Osteocyte (in vitro differentiated cells): ENCODE measurements at places on chromosomes 4 and X.

GRCh38 chr4:116530048-116530447 is 555.3 kb downstream of the TRAM1L1 start:
- DNase-seq = no peak

DNA sequence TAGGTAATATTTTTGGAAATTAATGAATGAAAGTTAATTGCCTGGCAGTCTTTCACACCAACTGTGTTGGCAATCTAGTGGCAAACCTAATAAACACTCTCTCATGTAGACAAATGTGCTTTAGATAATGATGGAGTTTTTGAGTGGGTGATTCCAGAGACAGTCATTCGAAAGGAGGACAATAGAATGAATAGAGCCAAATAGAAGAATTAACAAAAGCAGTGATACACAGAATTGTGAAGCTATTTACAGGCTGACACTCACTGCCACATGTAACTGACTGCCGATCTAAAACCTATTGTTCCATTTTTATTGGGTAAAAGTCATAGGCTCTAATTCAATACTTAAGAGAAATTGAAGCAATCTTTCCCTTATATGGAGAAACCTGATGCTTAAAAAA is 338.5 kb downstream of the PCDH7 start:
- no peak for DNase-seq

GRCh38 chrX:38923451-38923969 is 122.3 kb downstream of the MID1IP1 start:
- no peak for DNase-seq

DNA sequence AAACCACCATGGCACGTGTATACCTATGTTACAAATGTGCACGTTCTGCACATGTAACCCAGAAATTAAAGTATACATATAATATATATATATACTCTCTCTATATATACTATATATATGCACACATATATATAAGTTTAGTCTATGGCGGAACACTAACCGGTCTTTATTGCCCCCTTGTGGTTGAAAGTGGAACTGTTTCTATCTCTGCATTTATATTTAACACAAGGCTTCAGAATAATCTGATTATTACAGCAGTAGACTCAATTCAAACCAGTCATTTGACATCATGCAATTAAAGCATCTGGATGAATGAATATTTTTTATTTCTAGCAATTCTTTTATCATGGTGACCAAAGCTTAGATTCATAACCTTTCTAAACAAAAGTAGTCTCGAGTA is 14.6 kb downstream of the RAB9B start:
- DNase-seq = no peak

- no peak for DNase-seq
Observed at GRCh38 chrX:56233682-56234081, 1.5 kb downstream of the KLF8 start.

- DNase-seq = peak; percentile 73
Observed at GRCh38 chrX:70043685-70044084, 6.1 kb downstream of the AWAT2 start.

DNA sequence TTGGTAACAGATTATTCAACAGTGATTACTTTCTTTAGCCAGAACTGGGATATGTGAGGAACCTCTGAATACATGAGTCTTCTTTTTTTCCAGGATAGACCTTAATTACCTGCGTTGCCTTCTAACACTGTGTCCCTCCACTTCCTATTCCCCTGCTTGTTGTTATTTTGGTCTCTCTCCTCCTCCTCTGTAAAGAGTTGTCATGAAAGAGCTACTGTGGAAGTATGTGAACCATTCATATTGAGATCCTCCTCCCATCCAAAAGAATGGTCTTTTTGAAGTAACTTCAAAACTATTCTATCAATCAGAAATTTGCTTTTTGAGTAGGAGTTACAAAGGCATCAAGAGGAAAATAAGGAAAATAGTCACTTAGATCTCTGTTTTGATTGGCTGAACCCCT is 420.0 kb upstream of the TENM3 start:
- DNase-seq = no peak

GRCh38 chrX:120453985-120454384 is 15.1 kb downstream of the LAMP2 start:
- DNase-seq = no peak

DNA sequence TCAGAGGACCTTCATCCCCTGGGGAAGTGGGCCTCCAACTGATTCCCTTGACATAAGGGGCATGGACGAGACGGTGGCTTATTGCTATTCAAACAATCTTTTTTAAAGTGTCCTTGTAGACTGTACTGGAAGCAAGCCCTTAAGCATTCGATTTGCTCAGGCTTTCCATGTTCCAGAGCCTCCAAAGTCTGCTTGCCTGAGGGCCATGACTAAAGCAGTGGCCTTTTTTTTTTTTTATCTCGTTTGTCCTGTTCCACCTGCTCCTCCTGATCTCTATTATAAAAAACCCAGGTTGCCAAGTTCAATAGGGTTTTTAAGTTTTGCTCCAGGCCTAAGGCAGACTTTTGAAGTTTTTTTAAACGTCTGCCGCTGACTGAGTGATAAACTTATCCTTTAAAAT is 103.7 kb upstream of the AADAT start:
- DNase-seq = no peak

GRCh38 chr4:78254893-78255292 is 197.8 kb downstream of the FRAS1 start:
- no peak for DNase-seq

DNA sequence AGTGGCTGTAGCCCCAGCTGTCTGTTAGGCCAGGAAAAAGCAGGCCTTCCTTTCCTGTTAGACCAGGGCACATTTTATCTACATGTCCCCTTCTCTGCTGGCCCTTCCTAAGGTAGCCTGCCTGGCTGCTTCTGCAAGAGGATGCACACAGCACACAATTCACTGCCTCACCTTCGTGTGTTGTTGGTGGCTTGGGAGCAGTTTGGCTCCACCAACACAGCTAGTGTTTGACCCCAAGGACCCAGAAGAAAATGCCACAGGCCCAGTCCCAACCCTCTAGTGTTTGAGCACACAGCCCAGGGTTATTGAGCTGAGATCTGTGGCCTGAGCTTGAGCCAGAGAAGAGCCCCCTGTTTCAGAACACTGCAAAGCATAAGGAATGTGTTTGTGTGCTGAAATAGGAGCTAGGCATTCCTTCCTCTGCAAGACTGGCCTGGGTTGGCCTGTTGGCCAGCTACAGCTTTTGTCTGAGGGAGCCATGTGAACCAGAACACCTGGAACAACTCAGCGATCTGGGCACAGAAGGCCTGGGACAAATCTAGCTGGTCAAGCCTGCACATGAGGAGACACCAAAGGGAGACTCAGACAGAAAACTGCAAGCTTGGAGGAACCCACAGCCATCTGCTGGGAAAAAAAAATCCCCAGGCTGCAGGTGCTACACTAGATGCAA is 26.4 kb downstream of the MAGEE1 start:
- DNase-seq = no peak

GRCh38 chr4:121108557-121108956 is 36.2 kb upstream of the NDNF start:
- DNase-seq = no peak

DNA sequence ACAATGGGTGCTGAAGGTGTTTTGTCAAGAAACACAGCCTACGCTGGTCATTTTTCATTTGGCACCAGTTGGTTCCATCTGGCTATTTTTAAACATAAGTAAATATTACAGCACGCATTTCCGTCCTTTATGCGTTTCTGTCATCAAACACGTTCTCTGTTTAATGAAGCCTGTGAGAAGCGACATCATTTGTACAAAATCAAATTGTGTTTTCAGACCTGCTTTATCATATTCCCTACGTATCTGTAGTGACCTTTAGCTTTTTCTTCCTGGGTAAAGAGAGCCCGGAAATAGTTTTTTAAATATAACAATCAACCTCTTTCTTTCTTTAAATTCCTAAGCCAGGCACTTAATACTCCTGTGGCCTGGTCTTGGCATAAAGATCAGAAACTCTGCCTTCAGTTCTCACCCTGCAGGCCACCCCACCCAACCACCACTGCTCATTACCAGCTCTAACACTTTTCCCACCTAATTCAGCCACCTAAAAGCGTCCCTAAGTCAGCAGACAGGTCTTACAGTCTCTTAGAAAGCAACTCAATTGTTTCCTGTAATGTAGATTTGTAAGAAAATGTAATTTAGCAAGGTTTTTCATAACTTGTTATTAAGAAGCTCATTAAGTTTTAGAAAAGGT is 30.4 kb downstream of the ACSL1 start:
- no peak for DNase-seq

GRCh38 chr4:185261946-185262345 is 52.5 kb downstream of the SNX25 start:
- no peak for DNase-seq

DNA sequence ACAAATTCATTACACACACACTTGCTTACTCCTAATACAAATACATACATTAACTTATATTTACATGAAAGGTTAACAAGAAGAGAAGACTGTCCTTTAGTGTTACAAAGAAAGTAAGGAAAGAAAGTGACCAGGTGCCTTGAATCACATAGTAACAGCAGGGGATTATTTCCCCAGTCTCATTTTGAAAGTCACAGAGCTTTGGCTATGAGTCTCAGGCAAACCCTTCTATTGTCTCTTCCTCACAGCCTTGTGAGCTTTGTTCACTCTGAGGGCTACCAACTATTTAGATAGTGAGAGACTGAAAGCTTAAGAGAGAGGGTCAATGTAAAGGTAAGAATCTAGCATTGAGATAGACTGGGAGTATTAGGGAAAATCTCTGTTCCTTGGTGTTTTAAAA is 161.6 kb downstream of the NPNT start:
- DNase-seq = no peak

GRCh38 chrX:133321451-133321850 is 93.8 kb downstream of the GPC4 start:
- no peak for DNase-seq

- no peak for DNase-seq
Observed at GRCh38 chr4:1812720-1813119, 19.6 kb downstream of the FGFR3 start.

- DNase-seq = no peak
Observed at GRCh38 chr4:109690690-109691410, 12.4 kb downstream of the CASP6 start.

- DNase-seq = no peak
Observed at GRCh38 chr4:161658676-161659075, 505.1 kb downstream of the FSTL5 start.

GRCh38 chr4:1490011-1490653 is 83.9 kb upstream of the NKX1-1 start:
- no peak for DNase-seq

GRCh38 chr4:18198653-18199052 is 177.1 kb upstream of the LCORL start:
- no peak for DNase-seq

- DNase-seq = no peak
Observed at GRCh38 chr4:20376070-20376469, 124.4 kb downstream of the SLIT2 start.

GRCh38 chrX:9882669-9883446 is 84.3 kb upstream of the CLDN34 start:
- DNase-seq = no peak

DNA sequence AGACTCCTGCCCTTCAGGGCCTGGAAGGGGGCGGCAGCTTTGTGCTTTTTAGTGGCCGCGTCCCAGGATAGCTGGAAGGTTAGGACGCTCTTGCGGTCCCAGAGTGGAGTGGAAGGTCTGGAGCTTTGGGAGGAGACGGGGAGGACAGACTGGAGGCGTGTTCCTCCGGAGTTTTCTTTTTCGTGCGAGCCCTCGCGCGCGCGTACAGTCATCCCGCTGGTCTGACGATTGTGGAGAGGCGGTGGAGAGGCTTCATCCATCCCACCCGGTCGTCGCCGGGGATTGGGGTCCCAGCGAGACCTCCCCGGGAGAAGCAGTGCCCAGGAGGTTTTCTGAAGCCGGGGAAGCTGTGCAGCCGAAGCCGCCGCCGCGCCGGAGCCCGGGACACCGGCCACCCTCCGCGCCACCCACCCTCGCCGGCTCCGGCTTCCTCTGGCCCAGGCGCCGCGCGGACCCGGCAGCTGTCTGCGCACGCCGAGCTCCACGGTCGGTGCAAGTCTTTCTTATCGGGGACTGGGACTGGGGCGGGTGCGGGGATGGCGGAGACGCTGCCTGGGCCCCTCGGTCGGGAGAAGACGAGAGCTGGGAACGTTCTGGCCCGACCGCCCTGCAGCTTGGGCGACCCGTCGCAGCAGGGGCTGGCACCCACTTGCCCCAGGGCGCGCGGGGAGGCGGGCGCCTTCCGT is at the start of gene EDNRA:
Gene EDNRA, plus strand, starts transcription at position 207 of the 686 bp plus-strand sequence. CDS start 4,585 bp downstream, outside the sequence.
- DNase-seq = peak; percentile 87

- no peak for DNase-seq
Observed at GRCh38 chr4:88320780-88321373, 36.5 kb upstream of the PPM1K start.

DNA sequence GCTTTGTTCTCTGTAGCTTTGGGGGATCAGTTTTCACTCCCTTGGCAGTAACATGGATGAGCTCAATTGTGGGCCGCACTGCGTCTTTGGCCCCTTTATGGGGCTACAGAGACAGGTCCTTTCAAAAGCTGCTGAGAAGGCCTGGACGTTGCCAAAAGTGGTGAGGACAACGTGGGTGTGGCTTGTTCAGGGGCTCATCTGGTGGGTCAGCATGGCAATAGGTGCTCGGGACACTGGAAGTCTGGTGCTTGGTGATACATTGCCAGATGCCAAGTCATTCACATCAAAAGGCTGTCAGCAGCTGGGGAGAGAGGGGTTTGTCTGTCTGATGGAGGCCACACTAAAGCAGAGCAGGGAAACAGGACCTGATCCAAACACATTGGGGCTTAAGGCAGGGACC is 149.8 kb upstream of the EOLA2 start:
- DNase-seq = peak; percentile 56

DNA sequence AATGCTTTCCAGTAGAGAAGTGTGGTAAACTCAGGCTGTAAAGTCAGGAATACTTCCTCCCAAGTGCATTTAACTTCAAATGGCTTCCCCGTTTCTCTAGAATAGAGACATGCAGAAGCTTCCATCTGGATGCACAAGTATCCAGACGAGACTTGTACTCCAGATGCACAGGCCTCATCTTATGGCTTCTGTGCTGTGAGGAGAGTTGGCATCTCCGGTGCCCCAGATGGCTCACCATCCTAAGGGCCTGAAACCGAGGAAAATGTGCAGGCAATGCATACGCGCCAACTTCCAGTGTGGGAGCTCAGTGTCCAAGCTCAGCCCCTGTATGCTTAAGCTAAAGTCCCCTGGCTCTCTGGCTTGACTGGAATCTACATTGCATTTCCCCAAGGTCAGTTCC is 184.0 kb upstream of the TBL1X start:
- no peak for DNase-seq
